ENCODE measurements at places on chromosomes 6 and 20.
A peak's percentile ranks its signal among the peaks of the same experiment; 100 is the strongest.

DNA sequence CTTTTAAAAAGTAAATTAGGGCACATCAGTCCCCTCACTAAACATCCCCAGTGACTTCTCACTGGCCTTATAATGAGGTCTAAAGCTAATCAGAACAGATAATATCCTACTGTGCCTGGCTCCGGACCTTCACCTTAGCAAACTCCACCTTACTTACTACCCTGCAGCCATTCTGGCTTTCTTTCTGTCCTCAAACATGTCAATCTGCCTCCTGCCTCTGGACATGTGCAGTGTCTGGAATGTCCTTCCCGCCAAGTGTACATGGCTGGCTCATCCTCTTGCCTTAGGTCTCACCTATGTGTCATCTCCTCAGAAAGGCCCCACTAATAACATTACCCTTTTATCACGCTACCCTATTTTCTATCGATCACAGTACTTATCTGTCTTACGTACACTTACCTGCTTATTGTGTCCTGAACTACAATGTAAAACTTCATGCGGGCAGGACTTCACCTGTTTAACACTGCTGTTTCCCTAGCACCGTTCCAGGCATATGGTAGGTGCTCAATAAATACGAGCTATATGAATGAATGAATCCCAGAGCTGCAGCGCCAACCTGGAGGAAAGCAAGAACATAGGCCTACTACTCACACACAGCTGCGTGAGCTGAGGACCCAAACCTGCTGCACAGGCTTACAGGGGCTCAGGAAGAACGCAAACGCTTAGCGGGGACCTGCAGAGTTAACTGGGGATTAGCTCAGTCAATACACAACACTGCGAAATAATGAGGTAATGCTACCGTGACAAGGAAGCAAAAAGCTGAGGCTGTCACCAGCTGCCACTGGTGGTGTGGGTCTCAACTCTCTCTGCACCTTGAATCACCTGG is 991 bp downstream of the UQCC2 start:
- DNase-seq: peak; percentile 11

DNA sequence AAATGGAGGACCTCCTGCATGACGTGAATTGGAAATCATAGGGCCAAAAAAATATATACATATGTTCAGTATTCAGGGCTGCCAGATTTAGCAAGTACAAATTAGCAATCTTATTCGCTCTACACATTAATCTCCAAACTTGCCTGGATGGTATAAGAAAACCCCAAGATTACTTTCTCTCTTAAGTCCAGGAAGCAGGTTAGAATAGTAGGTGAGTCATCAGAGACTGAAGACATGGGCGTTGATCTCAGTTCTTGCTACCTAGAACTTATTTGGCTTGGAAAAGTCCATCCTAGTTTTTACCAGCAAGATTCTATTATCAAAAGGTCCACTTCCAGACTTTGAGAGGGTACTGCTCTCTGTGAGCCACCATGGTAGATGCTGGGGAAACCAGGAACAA is 47.4 kb downstream of the GPR63 start:
- DNase-seq: no peak

- no peak for DNase-seq
Observed at GRCh38 chr20:57069442-57069841, 197.0 kb downstream of the BMP7 start.

DNA sequence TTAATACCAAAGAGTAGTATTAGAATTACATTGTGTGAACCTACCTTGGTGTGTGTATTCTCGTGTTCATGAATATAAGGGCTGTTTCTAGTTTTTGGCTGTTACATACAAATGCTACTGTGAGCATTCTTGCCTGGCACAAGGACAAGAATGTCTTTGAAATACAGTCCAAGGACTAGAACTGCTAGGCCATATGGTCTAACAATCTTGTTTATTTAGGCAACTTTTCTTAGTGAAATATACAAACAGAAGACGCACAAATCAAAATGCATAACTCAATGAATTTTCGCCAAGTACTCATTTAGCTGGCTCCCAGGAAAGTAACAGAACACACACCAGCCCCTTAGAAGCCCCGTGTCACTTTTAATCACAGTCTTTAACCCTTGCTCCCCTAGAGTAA is 28.5 kb downstream of the KDM1B start:
- DNase-seq: no peak

GRCh38 chr6:43706788-43707187 is 19.2 kb upstream of the MRPS18A start:
- no peak for DNase-seq

DNA sequence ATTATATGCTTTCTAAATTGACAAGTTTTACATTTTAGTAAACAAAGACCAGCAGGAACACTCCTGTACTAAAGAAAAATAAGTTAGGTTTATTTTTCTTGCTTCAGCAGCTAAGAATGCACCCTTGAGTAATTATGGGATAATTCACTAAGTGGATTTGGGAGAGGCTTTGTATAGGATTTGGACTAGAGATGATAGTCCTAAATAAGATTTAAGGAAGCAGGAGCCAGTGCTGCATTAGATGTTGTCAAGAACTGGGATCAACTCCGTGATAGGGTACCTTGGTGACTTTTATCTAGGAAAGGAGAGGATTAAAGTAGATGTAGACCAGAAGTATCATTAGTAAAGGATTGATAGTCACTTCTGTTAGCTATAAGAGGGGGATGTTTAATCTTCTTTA is 4.1 kb upstream of the C6orf141 start:
- no peak for DNase-seq

GRCh38 chr6:20705741-20706140 is 171.5 kb downstream of the CDKAL1 start:
- DNase-seq: peak; percentile 54

DNA sequence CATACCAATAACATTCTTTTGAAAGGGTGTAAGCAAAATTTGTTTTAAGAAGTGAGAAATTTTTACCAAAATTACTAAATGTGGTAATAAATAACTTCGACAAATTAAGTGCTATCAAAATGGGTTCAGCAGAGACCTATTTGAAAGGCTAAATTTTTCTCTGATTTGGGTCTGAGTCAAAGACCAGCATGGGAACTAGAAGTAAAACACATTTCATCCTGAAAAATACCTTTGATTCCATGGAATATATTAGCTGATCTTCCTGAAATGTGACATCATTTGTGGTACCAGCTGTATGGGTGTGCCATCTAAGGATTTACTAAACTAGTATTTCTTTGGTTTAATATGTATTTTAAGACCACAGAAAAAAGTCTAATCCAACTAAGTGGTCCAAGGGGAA is 63.6 kb downstream of the BLOC1S5 start:
- DNase-seq: no peak

- no peak for DNase-seq
Observed at GRCh38 chr6:159260208-159260607, 91.0 kb downstream of the FNDC1 start.

- DNase-seq: no peak
Observed at GRCh38 chr6:167826896-167827582, at the start of gene AFDN. TSS of gene AFDN (plus strand) at chr6:167826911. CDS start at chr6:167827133, 222 bp downstream.

- no peak for DNase-seq
Observed at GRCh38 chr20:437787-438486, 24.4 kb downstream of the TBC1D20 start.

- no peak for DNase-seq
Observed at GRCh38 chr6:44216677-44217331, at the start of gene MYMX. TSS of gene MYMX (plus strand) at chr6:44216926. CDS start at chr6:44217472, 546 bp downstream.

DNA sequence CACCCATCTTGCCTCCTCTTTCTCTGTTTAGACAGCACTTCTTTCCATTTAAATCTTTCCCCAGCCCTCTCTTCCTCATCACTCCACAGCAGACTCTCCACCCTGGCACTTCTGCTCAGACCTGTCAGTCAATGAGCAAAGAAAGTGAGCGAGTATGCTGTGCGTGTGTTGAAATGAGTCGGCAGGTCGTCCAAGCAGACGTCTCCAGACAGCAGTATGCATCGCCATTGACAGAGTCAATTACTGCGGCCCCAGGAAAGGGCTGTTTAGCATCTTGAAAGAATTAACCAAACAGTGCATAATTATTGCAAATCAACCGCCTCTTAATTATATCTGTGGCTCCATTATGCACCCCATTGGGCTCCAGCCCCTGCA is 54.8 kb upstream of the KCNG1 start:
- no peak for DNase-seq

DNA sequence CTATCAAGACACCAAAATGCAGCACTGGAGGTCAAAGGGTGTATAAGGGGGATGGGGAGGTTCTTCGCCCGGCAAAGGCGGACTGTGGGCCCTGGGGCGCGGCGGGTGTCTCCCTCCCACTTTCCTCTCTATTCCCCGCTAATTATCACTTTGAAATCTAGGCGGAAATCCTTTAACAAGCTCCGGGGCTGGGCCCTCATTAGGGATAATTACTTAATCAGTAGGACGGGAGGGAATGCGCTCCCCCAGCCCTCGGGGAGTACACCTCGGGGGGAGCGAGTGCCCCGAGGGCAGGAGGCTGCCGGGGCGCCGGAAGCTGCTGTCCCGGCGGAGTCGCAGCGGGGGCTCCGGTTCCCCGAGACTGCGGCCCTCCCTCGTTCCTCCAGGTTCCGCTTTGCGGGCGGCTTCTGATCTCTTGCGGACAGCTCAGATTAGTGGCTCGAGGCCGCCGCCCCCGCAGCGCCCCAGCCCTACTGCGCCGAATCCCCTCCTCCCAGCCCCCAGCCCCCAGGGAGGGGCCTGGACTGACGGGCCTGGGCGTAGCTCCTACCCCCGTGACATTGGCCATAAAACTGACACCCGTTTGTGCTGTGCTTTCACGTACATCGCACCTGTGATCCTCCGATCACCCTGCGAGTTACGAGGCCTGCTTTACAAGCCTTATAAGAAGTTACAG is 14.7 kb downstream of the MUCL3 start:
- DNase-seq: no peak

- no peak for DNase-seq
Observed at GRCh38 chr20:5914859-5915258, 35.5 kb downstream of the TRMT6 start.

DNA sequence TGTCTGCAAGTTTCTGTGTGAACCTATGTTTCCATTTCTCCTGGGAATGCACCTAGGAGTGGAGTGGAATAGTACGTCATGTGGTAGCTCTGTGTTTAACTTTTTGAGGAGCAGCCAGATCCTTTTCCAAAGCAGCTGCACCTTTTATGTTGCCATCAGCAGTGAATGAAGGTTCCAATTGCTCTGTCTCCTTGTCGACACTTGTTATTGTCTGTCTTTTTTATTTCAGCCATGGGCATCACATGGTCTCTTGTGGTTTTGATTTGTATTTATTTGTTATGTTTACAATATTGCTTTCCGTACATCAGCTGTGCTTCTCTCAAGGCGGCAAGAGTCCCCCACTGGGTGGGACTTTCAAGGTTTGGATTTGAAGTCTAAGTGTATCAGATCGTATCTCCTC is 33.9 kb upstream of the STX16 start:
- no peak for DNase-seq

- DNase-seq: peak; percentile 81
Observed at GRCh38 chr6:21188505-21189223, 404.9 kb upstream of the SOX4 start.

DNA sequence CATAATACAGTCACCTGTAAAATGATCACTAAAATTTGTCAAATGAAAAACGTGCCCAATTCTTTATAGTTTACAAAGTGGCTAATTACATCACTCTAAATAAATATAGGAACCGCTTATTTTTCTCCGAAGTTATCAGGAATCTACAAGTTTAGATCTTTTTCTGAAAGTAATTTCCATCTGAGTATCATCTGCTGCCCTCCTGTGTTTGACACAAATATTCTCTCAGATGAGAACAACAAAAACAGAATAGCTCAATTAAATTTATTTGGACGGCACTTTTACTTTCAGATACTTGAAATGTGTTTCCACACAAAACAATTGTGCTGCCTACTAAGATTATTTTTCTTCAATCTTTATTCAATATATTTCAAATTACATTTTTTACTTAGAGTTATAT is 5.0 kb downstream of the SF3B5 start:
- DNase-seq: no peak

DNA sequence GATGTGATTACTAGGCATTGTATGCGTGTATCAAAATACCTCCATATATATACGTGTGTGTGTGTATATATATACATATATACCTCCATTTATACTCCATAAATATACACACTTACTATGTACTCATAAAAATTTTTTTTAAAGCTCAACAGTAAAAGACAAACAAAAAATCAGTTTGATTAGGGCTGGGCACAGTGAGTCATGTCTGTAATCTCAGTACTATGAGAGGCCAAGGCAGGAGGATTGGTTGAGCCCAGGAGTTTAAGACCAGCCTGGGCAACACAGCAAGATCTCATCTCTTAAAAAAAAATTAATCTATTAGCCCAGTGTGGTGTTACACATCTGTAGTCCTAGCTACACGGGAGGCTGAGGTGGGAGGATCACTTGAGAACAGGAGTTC is 24.6 kb downstream of the PDSS2 start:
- no peak for DNase-seq

DNA sequence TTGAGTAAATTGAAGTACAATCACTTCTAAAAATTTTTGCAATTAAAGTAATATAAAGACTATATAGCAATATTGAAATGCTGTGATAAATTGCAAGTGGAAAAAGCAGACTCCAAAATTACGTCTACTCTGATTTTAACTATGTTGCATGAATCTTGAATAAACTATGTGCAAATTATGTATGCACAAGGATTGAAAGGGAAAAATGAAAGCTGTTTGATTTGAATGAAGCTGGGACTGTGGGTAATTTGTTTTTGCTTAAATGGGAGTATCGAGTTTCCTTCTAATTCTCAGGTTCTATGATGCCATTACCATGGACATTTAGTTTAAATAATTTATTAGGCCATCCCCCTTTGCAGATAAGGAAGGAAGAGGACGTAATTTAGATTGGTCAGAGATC is 198.7 kb upstream of the MYLIP start:
- no peak for DNase-seq

- no peak for DNase-seq
Observed at GRCh38 chr6:165804331-165805066, 141.5 kb upstream of the PDE10A start.

DNA sequence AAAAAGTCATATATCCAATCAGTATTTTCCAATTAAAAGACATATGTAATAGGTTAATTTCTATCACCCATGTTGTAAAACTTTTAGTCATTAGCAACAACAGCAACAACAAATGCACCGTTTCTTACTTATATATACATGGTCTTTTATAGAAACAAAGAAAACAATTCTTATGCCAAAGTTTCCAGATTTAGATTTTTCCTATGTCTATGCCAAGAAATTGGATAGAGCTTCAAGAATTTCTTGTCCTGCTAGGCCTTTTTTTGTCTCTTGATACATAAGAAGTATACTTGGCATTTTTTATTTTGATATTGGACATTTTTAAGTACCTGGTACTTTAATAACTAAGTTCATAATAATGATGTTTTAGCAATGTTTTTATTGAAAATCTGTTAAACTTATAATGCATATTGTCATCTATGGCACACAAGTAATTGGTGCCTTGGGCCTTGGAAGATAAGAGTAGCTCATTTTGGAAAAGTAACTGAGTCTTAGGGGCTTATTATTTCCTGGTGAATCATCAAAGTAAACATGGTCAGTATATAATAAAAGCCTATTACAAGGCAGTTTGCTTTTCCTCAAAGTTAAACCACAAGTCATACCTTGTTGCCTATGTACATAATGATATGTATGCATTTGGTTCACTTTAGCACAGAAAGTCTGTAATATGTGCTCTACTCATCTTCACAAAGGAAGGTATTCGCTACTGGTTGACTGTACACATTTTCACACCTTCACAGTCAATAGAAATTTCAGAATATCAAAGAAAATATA is 10.1 kb upstream of the FRK start:
- DNase-seq: no peak
